ENCODE measurements at places on chromosomes 11 and 22. TPM values are rescaled to one million over a fixed set of nuclear protein-coding genes. Genes with fewer than 3 reads are reported as not detected.

DNA sequence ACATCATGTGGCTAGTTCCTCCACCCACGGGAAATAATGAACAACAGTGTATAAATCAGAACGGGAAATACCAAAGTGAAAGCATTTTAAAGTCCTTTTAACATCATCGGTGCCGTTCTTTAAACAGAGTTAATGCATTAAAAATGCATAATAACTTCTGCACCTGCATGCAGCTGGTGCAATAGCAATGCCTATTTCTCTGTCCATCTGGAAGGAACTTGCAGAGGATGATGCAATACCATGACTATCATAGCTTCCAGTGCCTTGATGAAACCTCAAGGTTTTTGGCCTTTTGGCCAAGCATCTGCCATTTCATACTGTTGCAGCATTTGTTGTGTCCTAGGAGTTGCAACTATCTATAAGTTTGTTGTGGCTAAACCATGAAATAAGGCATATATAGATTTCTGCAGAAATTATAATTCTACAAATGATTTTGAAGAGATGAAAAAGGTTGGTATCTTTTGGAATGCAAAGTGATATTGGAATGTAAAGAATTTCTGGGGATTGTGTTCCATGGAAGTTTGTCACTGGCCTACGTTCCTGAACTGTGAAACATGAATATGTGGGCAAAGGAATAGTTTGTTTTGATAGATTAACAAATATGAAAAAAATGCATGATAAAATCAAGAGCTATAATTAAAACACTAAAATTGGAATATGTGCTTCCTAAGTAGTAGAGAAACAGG, 9.8 kb upstream of the EIF3F start:
- no peak overlapping the region for H3K4me3 ChIP-seq
- H3K4me1 ChIP-seq = no peaks in the 10 kb centered on the region
- peaks cover 5% of the 10 kb centered on the region for H3K27me3 ChIP-seq
- no peak overlapping the region for H3K27ac ChIP-seq

GRCh38 chr11:56659755-56660154, 3.7 kb upstream of the OR5AR1 start:
- no peak for DNase-seq
- no peak overlapping the region for H3K4me3 ChIP-seq
- no peaks in the 10 kb centered on the region for H3K27me3 ChIP-seq
- H3K4me1 ChIP-seq = no peaks in the 10 kb centered on the region
- no peak overlapping the region for H3K27ac ChIP-seq
- no peaks in the 10 kb centered on the region for H3K36me3 ChIP-seq

GRCh38 chr11:2794046-2794967, 91.3 kb downstream of the CDKN1C start:
- peaks cover 16% of the 10 kb centered on the region for H3K36me3 ChIP-seq
- H3K4me3 ChIP-seq = no peak overlapping the region
- peaks cover 8% of the 10 kb centered on the region for H3K4me1 ChIP-seq
- H3K27ac ChIP-seq = no peak overlapping the region

GRCh38 chr11:16456366-16456765, 100.0 kb upstream of the SOX6 start:
- no peak overlapping the region for H3K4me3 ChIP-seq
- no peaks in the 10 kb centered on the region for H3K36me3 ChIP-seq
- DNase-seq = no peak
- H3K4me1 ChIP-seq = no peaks in the 10 kb centered on the region
- H3K27me3 ChIP-seq = no peaks in the 10 kb centered on the region
- no peak overlapping the region for H3K27ac ChIP-seq

GRCh38 chr11:33997584-33998251, 53.8 kb upstream of the CAPRIN1 start:
- H3K4me1 ChIP-seq = peaks cover 10% of the 10 kb centered on the region
- H3K27me3 ChIP-seq = peaks cover 19% of the 10 kb centered on the region
- no peak for DNase-seq
- no peaks in the 10 kb centered on the region for H3K36me3 ChIP-seq
- no peak overlapping the region for H3K4me3 ChIP-seq

DNA sequence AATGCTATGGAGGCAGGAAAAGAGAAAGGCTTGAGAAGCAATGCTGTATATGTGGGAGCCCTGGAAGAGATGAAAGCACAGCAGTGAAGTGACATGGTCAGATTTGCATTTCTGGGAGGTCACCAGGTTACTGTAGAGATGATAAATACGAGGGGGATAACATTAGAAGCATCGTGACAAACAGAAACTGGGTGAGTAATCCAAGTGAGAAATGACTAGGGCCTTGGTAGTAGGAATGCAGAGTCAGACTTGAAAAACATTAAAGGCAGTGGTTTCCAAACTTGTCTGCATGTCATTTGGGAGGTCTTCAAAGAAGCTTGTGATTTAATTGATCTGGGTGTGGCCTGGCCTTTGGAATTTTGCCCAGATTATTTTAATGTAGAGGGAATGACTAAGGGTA, 43.9 kb downstream of the CCDC34 start:
- no peak for DNase-seq
- H3K4me1 ChIP-seq = no peaks in the 10 kb centered on the region
- no peaks in the 10 kb centered on the region for H3K36me3 ChIP-seq
- no peak overlapping the region for H3K27ac ChIP-seq

DNA sequence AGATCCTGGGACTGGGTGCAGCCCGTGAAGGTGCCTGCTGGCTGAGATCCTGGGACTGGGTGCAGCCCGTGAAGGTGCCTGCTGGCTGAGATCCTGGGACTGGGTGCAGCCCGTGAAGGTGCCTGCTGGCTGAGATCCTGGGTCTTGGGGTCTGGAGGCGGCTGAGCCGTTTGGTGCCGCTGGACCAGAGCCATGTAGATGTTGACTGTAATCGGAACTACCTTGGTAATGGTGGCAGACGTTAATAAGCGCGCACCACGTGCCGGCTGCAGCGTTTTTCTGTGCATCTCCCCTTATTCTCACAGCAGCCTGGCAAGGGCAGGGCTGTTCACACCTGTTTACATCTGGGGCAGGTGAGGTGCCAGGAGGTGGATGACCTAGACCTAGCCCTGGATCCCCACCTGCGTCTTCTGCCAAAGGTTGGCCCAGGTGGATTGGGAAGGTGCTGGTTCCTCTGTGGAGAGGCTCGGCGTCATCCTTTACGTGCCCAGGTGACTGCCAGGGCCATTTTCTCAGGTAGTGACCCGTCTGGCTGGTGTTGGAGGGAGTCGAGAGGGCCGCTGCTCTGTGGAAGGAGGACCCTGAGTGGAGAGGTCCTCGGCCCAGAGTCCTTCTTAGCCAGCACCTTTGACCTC, 382.5 kb downstream of the TBC1D22A start:
- H3K4me3 ChIP-seq = no peak overlapping the region
- H3K36me3 ChIP-seq = peaks cover 43% of the 10 kb centered on the region
- no peaks in the 10 kb centered on the region for H3K4me1 ChIP-seq
- H3K27me3 ChIP-seq = no peaks in the 10 kb centered on the region
- DNase-seq = no peak

GRCh38 chr11:18844753-18845367, 53.3 kb upstream of the PTPN5 start:
- H3K27me3 ChIP-seq = peaks cover 17% of the 10 kb centered on the region
- H3K27ac ChIP-seq = no peak overlapping the region
- no peak overlapping the region for H3K4me3 ChIP-seq
- DNase-seq = no peak
- H3K4me1 ChIP-seq = no peaks in the 10 kb centered on the region

- no peak overlapping the region for H3K4me3 ChIP-seq
- no peak overlapping the region for H3K27ac ChIP-seq
- H3K36me3 ChIP-seq = no peaks in the 10 kb centered on the region
- no peak for DNase-seq
- no peaks in the 10 kb centered on the region for H3K4me1 ChIP-seq
Measured at GRCh38 chr11:27653990-27654758, 46.1 kb downstream of the BDNF start.

MS4A12 gene
- not detected for total RNA-seq

DNA sequence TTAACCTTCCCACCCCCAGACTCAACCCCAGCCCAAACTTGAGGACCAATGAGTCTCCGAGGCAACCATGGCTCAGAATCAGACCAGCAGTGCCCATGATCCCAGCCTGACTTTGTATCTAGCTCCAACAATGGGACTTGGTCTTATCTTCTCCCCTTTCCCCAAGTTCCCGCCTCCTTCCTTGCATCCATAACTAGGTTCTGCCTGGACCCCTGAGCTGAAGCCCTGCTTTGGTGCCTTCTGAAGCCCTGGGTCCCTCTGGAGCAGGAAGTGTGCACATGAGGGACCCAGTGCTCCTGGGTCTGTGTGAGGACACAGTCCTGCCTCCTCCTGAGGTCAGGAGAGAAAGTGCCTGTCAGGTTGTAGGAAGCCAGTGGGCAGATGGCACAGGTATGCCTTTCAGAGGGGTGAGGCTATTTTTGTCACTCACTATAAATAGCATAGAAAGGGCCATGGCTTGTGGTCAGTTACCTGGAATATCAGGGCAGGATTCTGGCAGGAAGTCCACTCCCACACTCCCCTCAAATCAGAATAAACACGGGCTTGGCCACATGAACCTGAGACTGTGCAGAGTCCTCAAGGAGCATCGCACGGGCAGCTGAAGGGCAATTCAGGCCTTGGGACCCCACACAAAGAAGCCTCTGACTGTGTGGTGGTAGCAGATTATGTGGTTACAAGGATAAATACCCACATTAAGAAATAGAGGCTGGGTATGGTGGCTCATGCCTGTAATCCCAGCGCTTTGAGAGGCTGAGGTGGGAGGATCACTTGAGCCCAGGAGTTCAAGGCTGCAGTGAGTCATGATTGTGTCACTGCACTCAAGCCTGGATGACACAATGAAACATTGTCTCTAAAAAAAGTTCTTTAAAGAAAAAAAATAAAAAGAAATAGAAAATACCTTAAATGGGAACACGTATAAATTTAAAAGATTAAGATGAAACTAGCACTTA, 27.4 kb downstream of the RCN1 start:
- no peaks in the 10 kb centered on the region for H3K4me1 ChIP-seq
- H3K27me3 ChIP-seq = peaks cover 14% of the 10 kb centered on the region
- H3K27ac ChIP-seq = no peak overlapping the region
- H3K4me3 ChIP-seq = no peak overlapping the region

CDCA5 gene
- total RNA-seq = 3.4 TPM

TMPRSS4 gene
- total RNA-seq = not detected

CD3G gene
- total RNA-seq = not detected

DNA sequence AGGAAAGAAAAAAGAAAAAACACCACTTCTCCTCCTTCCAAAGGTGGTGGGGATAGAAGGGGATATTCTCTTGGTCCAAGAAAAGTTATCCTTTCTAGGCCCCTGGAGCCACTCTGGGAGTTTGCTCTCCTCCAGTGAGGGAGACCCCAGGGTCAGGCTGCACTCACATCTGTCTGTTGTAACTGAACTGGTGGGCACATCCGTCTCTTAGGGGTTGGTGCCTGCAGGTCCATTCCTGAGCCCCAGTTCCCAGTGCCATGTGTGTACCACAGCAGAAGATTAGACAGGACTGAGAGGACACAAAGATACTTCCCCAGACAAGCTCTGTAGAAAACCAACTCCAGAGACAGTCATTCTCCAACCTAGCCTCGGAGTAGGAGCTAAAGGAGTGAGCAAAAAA, 3.1 kb upstream of the ATG2A start:
- H3K36me3 ChIP-seq = no peaks in the 10 kb centered on the region
- no peak for DNase-seq
- H3K27me3 ChIP-seq = no peaks in the 10 kb centered on the region
- no peak overlapping the region for H3K27ac ChIP-seq
